Activated T-cell treated with anti-CD3 and anti-CD28 coated beads for 1 hour (primary cell): ENCODE measurements at places on chromosomes 13 and 19.
A peak's percentile ranks its signal among the peaks of the same experiment; 100 is the strongest.

GRCh38 chr13:106423530-106423929 lies 111.9 kb downstream of the EFNB2 start:
- no peak for DNase-seq

- DNase-seq = peak; percentile 30
Measured at GRCh38 chr19:42199440-42200115, 17.9 kb downstream of the DEDD2 start.

- no peak for DNase-seq
Measured at GRCh38 chr19:16285769-16286498, 38.7 kb upstream of the KLF2 start.

DNA sequence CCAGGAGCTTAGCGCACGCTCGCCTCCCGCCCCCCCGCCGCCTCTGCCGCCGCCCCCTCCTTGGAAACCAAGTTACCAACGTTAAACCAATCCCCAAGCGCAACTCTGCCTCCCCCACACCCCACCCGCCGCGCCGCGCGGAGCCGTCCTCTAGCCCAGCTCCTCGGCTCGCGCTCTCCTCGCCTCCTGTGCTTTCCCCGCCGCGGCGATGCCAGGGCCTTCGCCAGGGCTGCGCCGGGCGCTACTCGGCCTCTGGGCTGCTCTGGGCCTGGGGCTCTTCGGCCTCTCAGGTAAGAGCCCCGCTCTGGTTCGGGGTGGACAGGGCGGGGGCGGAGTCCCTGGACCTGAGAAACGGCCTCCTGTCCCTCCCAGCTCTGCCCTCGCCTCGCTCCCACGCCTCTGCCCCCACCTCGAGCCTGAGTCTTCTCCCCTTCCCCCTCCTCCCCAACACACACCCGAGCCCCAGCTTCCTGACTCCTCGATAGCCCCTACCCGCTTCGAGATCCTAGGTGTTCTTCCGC lies at the start of gene ICAM5:
TSS of gene ICAM5 (plus strand) at position 117 of the 521 bp plus-strand sequence. CDS start at position 209, 92 bp downstream.
- no peak for DNase-seq

DNA sequence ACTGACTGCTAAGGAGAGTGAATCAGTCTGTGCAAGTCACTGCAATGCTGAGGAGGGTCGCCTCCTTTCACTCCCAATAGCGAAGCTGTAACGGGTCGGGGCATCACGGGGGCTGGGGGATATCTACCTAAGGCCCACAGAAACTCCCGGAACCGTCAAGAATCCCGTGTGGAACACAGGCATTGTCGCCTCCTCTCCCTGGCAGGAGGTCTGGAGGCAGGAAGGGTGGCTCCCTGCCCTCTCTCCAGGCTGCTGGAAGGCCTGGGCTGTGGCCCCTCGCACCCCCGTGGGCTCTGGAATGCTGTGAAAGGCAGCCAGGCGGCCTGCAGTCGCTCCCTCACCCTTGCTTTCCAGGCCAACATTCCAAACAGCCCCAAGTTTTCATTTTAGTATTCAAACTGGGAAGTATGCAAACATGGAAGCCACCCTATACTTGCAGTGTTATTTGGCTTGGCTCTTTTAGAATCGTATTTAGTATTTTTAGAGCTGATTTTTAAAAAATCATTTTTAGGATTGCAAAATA lies 109.4 kb downstream of the CRYL1 start:
- DNase-seq = no peak

GRCh38 chr13:23449398-23450162 lies 16.1 kb upstream of the SACS start:
- no peak for DNase-seq

GRCh38 chr19:39951686-39952085 lies 17.3 kb upstream of the FCGBP start:
- DNase-seq = no peak

DNA sequence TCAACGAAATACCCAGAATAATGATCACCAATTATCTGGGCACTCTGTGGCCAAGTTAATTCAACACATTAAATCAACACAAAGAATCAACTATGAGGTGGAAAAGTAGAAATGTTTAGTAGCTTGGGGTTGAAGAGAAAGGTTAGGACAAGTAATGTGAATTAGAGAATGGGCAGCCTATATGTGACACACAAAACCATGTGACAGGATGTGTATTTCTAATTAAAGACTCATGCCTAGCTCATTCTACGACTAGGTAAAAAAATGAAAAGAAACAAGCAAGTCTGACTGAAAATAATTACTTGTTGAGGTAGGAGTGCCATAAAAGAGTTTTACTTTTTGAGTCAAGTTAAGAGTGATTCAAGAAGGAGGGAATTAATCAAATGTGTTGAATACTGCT lies 2646.0 kb upstream of the PCDH20 start:
- DNase-seq = no peak

- no peak for DNase-seq
Measured at GRCh38 chr13:96816261-96816660, 178.0 kb downstream of the OXGR1 start.

GRCh38 chr19:51224163-51224641 lies 678 bp upstream of the CD33 start:
- no peak for DNase-seq

DNA sequence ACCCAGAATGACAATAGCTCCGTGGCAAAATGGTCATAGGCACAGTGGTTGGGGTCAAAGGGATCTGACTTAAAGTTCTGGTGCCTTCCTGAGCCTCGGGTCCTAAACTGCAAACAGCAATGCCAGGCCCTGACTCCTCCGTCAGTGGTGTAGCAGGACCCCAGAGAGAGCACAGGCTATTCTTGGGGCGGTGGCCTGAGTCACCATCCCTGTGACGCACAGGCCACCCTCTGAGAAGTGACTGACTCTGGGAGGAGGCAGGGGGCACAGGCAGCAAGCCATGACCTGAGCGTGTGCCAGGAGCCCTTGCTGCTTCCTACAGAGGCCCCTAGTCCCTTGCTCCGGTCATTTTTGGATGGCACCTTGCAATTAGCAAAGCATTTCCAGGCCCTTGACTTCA lies 18.7 kb downstream of the PLVAP start:
- DNase-seq = no peak

DNA sequence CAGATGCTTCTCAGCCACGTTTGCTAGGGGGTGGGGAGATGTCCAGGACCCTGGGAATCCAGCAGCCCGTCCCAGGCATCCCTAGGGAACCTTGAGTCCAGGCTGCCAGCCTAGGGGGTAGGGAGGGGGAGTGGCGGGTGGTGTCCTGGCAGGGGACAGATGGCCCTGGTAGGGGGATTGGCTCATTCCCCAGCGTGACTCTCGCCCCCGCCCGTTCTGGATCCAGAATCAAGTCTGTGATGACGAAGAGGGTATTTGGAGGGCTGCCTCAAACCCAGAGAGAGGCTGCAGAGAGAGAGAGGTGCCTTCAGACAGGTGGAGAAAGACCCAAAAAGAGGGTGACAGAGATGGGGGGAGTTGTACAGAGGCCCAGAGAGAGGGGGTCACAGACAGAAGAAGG lies 4.1 kb downstream of the SLC17A7 start:
- no peak for DNase-seq

DNA sequence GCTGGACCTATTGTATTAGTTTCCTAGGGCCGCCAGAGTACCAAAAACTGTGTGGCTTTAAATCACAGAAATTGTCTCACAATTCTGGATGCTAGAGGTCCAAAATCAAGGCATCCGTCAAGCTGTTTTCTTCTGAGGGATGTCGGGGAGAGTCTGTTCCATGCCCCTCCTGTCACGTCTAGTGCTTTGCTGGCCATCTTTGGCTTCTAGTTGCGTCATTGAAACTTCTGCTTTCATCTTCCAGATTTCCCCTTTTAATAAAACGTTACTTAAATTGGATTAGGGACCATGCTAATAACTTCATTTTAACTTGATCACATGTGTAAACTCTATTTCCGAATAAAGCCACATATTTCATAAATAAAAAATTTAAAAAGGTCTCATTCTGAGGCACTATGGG lies 47.5 kb downstream of the TRPM4 start:
- no peak for DNase-seq

GRCh38 chr13:87078947-87079795 lies 592.0 kb upstream of the SLITRK5 start:
- DNase-seq = no peak

- DNase-seq = no peak
Measured at GRCh38 chr19:32302778-32303177, 42.6 kb upstream of the ZNF507 start.

DNA sequence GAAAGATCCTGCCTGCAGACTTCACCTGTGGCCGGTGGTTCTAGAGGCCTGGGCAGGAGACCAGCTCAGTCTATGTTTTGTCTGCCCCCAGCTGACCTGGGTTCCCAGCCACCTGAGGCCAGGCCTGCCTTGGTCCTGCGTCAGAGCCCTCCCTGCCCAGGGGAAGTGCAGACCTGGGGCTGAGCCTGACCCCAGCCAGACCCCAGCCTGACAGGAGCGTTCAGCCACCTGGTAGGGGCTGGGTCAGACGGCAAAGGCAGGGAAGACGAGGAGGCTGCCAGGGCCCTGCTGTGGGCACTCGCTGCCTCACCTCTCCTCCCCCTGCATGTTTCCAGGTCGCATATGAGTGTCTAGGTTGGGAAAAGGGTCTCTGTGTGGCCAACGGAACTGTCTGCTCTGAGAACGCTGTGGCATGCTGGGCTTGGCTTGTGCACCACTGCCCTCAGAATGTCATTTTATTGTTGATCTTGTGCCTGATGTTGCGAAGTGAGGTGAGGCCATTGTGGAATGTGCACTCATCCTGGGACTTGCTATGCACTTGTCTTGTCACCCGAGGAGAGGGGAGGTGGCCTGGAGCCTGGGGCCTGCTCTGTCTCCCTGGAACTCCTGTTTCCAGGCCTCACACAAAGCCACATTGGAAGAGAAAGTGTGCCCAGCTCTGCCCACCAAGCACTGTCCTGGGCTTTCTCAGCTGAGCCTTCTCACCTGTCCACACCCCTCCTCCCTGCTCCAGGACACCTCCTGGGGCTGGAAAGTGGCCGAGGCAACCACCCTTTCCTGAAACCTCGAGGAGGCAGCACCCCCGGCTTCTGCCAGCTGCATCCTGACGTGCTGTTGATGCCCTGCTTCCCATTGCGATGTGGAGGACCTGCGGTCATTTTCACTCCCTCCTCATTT lies 15.2 kb upstream of the MCF2L start:
- no peak for DNase-seq

- no peak for DNase-seq
Measured at GRCh38 chr13:114097893-114098688, 34.3 kb downstream of the RASA3 start.

GRCh38 chr13:113601166-113602070 lies 16.9 kb downstream of the TFDP1 start:
- DNase-seq = no peak

GRCh38 chr13:90448466-90449037 lies 898.9 kb upstream of the MIR17HG start:
- DNase-seq = no peak

DNA sequence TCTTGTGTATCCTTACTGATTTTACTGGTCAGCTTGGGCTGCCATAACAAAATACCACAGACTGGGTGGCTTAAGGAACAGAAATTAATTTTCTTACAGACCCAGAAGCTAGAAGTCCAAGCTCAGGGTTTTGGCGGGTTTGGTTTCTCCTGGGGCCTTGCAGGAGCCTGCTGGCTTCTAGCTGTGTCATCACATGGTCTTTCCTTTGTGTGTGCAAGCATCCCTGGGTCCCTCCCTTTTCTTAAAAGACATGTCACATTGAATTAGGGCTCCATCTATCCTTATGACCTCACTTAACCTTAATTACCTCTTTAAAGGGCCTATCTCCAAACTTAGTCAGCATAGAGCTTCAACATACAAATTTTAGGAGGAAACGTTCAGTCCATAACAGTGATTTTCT lies 23.4 kb downstream of the UBAC2 start:
- DNase-seq = no peak
